ENCODE measurements at places on chromosomes 1 and 21.
A peak's percentile ranks its signal among the peaks of the same experiment; 100 is the strongest.

DNA sequence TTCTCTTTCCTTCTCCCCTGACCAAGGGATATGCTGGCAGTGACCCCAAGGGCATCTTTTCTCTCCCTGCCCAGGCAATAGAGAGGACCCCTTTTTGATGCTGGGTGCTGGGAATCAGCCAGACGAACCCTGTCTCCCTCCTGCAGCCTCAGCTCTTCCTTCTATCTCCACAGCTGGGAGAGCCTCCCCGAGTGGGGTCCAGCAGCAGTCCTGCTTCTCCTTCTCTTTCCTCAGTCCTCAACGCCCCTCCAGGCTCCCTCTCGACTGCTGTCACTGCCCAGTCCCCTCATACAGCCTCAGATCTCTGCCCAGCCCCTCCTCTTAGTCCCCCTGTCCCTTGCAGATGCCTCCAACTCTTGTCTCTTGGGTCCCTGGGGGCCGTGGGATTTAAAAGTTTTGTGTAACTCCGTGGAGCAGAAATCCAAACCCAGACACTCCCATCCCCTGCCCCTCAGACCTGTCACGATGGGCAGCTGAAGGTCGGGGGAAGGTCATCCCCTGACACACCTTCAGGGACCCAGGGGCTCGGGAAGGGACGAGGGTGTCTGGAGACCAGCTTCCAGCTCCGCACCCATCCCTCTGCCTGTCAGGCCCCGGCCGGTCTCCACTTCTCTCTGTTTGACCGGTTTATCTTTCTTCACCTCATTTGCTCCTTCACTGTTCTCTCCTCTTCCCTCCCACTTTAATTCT, 5.8 kb upstream of the ETV3L start:
- DNase-seq = no peak

DNA sequence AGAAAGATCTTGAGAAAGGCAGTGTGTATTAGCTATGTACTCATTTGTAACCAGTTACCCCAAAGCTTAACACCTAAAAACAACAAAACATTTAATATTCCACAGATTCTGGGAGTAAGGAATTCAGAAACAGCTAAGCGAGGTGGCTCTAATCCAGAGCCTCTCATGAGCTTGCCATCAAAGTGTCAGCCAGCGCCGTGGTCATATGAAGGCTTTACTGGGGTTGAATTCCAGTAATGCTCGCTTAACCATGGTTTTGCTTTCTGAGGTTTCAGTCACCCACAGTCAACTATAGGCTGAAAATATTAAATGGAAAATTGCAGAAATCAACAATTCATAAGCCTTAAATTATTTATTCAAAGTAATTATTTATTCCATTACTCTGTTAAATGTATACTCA, 101.8 kb downstream of the CLIC6 start:
- no peak for DNase-seq

GRCh38 chr1:178847396-178847849, 23.5 kb downstream of the ANGPTL1 start:
- DNase-seq = no peak

DNA sequence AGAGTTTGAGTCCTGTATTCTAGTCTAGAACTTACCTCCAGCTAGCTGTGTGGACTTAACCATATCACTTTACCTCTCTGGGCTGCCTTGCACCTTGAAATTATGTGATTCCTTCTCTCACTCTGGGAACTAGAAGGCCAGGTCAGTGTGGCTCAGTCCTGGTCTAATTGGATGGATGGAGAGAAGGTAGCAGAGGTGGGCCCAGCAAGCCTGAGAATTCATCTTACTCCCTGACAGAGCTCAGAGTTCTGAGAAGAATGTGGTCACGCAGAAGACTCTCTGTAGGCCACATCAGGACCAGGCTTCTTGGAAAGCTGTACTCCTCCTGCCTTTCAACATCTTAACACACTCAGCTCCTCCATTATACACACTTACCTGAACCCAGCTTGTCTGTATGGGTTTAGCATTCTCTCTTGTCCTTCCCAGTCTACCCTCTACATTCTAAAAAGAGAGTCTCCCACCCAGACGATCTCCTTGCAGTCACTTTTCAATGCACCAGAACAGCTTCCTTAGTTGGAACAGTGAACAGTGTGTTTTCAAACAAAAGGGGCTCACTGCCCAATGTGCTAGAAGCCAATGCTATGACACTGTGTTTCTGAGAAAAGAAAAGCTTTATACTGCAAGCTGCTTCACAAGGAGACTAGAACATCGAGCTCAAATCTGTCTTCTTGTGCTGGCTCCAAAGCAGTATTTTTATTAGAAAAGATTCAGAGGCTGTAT, 60.5 kb downstream of the CAPN9 start:
- peak; percentile 75 for DNase-seq

GRCh38 chr21:35651196-35651595, 409.1 kb downstream of the SETD4 start:
- DNase-seq = no peak

DNA sequence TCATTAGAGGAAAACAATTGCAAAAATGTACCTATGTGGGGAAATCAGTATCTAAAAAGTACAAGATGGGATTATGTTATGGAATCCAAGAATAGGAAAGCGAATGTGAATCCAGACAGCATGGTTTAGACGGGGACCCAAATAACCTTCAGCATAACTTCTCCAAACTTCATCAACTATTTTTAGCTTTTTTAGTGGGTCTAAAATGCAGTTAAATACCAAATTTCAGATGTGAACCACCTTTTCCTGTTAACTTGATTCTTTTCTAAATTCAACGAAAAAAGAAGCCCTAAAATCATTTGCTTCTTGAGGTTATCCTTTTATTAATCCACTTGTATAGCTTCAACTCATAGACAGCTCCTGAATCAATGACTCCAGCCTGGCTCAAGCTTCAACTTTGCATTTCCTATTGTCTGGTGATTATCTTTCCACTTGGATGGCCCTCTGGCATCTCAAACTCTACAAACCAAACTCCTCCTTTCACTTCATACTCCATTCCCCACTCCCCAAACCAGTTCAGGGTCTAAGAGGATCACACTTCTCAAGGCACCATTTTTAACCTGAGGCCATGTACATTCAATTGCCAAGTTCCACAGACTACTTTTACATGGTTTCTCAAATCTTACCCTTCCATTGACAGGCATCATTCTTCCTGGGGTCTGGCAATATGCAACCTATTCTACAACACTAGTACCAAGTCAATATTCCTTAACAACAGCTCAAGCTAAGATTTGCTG, 7.4 kb downstream of the ERRFI1 start:
- no peak for DNase-seq

GRCh38 chr21:43775795-43776430, at the start of gene CSTB:
TSS of gene CSTB (minus strand) at chr21:43776308. CDS start at chr21:43776269, 39 bp downstream.
- peak; percentile 70 for DNase-seq

DNA sequence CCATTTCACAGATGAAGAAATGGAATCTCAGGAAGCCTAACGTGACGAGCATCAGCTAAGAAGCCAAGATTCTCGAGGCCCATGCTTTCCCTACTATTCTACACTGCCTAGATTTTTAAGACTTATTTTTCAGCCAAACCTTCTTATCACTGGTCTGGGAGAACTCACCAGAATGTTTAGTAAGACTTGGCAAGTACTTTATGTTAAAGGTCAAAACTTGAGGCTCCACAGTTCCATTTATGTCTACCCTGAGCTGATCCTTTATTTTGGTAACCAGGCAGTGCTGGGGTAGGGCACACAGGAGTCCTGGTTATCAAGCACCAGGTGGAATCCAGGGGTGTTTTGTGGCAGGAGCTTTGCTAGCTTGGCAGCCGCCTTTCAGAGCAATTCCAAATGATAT, 16.8 kb downstream of the PLXNA2 start:
- no peak for DNase-seq

GRCh38 chr1:112445596-112445995, 49.6 kb downstream of the CTTNBP2NL start:
- no peak for DNase-seq

GRCh38 chr1:223074445-223075300, 68.4 kb downstream of the TLR5 start:
- no peak for DNase-seq

- DNase-seq = no peak
These were observed 146.0 kb upstream of the COL6A1 start for GRCh38 chr21:45835301-45836267.

DNA sequence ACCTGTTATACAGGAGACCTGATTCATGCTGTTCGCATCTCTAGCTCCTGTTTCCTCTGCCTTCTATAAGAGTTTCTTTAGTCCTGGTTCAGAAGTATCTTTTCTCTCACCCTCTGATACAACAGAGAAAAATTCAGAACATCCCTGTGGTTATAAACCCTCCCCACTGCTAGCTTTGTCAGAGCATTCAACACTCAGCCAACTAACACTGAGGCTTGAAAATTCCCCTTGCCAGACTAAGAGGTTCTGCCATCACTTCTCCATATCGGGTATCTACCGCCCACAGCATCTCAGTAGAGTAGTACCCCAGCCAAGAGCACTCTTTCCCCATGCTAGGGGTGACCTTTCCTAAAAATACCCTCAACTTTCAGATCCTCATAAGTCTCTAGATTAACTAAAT, 19.6 kb upstream of the PIK3R3 start:
- DNase-seq = no peak

DNA sequence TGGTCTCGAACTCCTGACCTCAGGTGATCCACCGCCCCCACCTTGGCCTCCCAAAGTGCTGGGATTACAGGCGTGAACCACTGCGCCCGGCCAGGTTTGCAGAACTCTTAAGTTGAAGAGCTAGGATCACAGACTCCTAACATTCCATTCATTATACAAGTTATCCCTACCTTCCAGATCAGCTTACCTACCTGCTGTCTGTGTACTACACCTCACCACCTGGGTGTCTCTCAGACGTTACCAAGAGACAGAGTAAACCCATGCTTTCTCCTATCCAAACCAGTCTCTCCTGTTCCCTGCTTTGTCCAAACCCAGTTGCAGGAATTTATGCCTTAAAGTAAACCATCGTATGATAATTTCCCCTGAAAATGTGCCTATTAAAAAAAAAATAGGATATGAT, 123.0 kb upstream of the L1TD1 start:
- no peak for DNase-seq

GRCh38 chr1:70963374-70963773, 84.2 kb downstream of the PTGER3 start:
- no peak for DNase-seq

DNA sequence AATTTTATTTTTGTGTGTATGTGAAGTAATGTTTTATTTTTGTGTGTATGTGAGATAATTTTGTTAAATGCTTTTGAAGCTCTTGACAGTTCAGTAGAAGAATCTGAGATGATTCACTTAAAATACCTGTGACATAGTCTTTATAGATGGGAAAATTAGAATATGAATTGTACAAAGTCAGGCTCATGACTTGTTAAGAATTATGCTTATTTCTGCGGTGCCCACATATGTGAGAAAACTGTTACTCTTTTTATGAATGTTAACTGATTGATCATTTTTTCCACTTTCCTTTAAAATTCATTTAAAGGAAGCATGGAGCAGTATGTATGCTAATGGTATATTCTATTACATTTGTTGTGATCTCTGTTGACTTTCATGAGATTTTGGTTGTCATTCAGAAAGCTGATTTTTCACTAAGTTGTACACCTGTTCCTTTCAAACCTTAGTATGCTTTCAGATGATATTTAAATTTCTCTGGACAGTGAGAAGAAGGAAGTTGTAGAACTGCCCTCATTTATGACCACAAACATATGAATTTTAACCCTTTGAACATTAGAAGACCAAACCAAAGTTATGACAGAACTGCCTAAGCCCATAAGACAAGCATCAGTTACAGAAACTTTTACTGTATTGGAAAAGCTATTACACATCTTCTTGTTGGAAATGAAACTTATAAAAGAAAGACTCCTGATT, 110.1 kb downstream of the POU2F1 start:
- no peak for DNase-seq

DNA sequence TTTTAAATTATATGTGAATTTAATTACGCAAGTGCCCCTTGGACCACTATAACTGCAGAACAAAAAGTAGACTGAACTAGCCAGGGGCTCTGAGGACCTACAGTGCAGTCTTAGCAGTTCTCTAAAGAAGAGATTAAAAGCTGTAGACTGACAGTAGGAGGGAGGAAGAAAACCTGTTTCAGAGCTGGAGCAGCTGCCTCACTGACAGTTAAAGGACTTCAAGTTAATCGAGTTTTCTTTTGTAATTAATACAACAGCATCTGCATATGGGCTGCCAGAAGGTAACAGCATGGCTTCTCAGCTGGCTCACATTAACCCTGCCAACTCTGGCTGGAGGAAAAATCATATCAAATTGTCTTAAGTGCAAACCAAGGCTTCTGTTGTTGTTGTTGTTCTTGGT, 19.9 kb downstream of the DSTYK start:
- no peak for DNase-seq

- DNase-seq = no peak
These were observed 13.9 kb downstream of the KCNK1 start for GRCh38 chr1:233627823-233628222.

DNA sequence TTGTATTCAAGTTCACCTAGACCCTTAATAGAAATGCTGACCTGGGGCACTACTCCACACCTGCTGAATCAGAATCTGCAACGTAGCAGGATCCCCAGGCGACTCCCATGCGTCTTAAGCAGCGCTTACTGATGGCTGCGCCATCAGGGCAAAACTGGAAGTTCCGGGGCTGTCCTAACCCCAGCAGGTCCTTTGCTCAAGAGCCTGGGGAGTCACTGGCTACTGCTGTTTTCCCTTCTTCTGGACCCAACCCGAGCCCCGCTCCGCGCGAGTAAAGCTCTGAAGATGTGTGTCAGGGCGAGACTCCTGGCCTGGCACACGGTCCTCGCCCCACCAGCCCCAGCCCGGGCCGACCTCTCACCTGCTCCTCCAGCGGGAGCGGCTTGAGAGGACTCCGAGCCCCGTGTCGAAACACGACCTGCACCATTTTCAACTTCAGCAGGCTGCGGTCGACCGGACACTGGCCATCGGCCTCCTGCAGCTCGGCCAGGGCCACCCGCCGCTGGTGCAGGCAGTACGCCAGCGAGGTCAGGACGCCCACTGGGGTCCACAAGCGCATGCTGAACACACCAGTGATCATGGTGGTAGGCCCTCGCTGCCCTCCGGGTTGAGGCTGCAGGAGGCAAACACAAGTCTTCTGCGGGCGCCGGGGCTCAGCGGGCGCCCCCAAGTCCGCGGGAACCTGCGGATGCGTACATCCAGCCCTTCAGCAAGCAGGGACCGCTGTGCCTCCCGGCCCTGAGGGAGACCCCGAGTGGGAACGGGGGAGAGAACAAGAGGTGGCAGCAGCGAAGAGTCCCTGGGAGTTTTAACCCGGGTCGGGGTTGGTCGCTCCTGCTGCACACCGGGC, 630 bp downstream of the ACP6 start:
- peak; percentile 25 for DNase-seq

- no peak for DNase-seq
These were observed 13.4 kb upstream of the RNF223 start for GRCh38 chr1:1087351-1088028.

DNA sequence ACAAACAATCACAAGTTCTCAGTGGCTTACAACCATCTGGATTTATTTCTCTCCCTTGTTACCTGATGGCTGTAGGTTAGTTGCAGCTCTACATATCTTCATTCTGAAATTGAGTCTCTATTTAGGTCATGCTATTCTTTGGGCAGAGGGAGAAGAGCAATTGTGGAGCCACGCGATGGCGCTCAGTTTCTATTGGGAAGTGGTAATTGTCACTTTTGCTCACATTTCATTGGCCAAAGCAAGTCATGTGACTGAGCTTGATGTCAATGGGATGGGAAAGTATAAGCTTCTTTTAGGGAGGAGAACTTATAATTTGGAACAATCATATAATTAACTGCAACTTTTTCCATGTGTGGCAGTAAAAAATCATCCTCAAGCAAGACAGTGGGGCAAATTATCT, 166.5 kb downstream of the LMO4 start:
- DNase-seq = no peak

Measured in amygdala (tissue), 56 donors.